ACHN (cell line): ENCODE measurements at places on chromosomes 2 and 18.

DNA sequence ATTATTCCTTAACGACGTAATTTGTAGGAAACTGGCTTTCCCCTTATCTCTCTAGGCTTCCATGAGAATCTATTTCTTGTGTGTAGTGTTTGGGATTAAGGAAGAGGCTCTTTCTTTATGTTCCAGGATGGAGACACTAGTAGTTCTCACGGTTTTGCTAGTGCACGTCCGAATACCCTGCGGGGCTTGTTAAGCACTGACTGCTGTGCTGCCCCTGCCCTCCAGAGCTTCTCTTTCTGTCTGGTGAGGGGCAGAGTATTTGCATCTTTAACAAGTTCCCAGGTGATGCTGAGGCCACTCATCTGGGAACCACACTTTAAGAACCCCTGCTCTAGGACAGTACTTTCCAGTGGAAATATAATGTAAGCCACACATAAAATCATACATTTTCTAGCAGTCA lies 76.4 kb downstream of the SPATS2L start:
- no peak for DNase-seq

DNA sequence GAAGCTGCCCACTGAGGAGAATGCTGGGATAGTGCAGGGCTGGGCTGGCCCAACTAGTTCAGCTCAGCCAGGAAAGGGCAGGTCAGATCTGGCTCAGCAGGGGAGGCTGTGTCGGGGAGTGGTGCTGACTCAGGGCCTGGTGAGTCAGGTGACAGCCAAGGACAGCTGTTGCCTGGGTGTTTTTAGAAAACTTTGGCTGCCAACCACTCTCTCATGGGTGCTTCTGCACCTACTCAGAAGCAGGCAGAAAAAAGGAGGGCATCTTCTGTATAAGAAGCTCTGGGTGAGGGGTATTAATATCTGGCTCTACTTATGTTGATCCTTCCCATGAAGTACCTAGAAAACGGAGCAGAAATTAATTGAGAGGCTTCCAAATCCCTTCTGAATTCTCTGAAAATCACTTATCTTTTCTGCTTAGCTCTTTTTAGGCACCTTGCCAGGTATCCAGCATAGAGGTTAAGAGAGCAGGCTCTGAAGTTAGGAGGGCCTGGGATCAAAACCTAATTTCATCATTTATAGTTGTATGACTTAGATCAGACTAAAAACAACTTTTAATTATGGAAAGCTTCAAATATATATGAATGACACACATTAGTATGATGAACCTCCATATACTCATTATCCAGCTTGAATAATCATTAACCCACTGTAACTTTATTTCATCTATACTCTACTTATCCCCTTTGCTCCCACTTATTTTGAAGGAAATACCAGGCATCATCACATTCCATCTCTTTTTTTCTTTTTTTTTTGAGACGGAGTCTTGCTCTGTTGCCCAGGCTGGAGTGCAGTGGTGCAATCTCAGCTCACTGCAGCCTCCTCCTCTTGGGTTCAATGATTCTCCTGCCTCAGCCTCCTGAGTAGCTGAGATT lies 15.5 kb upstream of the RAB10 start:
- DNase-seq: peak; percentile 95

DNA sequence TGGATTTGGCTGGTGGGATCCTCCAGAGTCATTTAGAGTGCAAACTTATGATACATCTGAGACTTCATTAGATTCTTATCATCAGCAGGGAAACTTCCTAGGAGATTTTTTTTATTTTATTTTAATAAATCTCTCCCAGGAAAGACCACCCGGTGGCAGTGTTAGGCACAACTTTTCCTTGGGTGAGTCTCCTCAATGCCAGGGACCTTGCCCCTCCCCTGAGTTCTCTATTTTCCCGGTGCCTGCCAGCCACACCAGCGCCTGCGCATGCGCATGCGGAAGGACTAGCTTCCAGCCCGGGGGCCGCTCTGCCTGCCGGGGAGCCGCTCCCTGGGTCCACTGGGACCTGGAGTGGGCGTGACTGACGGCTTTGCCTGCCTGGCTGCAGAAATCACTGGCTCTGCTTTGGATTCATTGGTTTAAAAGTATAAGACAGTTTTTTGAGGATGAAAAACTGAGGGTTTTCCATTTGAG lies 86.6 kb downstream of the TMEM182 start:
- DNase-seq: peak; percentile 94

- DNase-seq: peak; percentile 98
These were observed 116.0 kb downstream of the COPS8 start for GRCh38 chr2:237201461-237202287.

- DNase-seq: peak; percentile 12
These were observed 3.8 kb downstream of the ACTG2 start for GRCh38 chr2:73896362-73897239.

DNA sequence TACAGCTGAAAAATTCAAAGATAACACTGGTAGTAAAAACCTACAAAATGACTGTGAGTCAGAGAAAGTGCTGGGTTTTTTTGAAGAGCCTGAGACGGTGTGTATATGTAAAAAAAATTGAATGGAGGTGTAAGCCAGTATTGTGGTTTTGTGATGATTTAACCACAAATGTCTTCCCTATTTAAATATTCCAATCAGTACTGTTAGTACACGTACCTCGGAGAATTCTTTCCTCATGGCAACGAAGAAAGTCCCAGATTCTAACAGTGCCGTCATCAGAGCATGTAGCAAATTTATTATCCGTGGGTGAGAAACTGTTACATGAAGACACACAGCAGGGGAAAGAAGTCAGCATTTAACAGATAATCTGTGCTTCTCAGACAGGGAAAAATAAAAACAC lies 48.1 kb downstream of the WDR33 start:
- no peak for DNase-seq

DNA sequence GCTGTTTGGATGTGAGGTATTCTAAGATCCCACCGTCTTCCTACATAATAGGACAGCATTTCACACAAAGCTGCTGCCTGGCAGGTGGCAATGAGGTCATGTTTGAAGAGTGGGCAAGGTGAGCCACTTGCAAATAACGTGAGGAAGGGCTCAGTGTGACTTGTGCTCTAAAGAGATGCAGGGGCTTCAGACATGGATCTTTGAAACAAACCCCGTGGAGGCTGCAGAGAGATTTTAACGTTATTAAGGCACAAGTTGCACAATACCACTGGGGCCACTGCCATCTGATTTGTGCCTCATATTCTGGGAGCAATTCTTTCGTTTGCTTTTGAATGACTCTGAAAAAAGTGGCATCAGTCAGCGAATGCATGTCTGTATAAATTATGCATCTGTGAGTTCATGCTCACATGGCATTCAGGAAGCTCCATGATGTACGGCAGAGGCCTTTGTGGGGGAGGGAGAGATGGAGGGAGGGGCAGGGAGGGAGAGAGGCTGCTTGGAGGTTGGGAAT lies 362.0 kb downstream of the SOX11 start:
- no peak for DNase-seq

GRCh38 chr2:903223-903900 lies 47.3 kb upstream of the SNTG2 start:
- DNase-seq: no peak

DNA sequence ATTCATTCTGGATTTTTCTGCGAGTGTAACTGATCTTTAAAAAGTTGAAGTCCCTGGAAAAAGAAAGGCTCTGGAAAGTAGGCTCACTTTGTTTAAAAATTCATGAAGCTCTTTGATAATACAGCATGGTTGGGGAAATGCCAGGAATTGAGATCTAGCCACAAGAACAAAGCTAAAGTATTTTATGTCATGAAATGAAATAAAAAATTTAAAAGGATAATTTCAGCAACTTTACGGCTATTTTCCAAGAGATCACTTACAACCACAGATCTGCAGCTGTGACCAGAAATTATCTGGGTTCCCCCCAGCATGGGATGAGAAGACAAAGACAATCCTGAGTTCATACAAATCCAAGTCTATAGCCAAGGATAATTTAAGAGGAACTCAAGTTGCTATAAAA lies 25.3 kb upstream of the RFX8 start:
- DNase-seq: no peak

DNA sequence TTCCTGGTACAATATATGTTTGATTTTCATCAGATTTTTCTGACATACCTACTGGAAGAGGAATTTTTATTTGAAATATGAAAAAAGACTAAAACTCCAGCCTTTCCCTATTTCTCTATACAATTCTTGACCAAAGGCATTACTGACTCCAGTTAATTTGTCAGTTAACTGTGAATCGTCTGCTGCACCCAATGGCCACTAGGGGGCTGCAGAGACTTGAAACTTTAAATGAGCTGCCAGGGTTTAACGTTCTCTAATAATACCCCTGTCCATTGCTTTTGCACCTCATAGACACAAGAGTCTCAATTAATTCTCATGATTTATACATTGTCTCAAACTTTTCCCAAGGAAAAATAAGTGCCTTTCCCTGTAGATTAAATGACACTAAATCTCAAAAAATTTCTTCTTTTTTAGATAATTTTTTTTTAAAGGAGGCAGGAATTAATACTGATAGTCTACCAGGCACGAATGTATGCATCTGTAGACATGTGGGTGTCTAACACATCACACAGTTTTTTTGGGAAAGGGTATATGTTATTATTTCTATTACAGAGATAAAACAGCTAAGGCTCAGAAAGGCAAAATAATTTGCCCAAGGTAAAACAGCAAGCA lies 1.8 kb upstream of the ALK start:
- peak; percentile 72 for DNase-seq

DNA sequence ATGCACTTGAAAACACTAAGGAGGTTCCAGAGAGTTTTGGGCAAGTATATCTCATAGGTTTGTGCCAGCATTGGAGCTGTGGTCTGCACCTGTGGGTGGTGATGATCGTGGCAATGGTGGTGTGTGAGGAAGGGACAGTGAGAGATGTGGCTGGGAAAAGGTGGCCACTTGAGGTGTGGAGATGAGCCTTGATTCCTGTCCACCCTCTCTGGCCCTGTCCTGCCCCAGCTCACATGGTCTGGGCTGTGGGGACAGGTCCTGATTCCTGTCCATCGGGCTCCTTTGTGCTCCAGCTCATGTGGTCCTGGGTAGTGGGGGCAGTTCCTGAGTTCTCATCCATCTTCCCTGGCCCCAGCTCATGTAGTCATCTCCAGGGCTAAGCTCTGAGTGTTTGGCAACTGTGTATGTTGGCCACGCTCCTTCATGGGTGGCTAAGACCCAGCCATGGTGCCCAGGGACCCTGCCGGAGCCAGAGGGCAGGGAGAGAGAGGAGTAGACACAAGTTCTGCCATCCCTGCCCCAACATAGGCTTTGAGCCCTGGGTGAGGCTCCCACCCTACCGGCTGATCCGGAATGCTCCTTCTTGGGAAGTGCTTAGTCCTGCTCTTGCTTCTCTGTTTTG lies 294.4 kb upstream of the HDAC4 start:
- DNase-seq: no peak

GRCh38 chr18:57915865-57916582 lies 112.9 kb upstream of the ATP8B1 start:
- DNase-seq: no peak

DNA sequence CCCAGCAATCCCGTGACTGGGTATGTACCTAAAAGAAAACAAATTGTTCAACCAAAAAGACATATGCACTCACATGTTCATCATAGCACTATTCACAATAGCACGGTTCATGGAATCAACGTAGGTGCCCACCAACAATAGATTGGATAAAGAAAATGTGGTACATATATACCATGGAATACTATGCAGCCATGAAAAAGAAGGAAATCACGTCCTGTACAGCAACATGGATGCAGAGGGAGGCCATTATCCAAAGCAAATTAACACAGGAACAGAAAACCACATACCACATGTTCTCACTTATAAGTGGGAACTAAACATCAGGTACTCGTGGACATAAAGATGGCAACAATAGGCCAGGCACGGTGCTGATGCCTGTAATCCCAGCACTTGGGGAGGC lies 207.9 kb upstream of the TNP1 start:
- no peak for DNase-seq

DNA sequence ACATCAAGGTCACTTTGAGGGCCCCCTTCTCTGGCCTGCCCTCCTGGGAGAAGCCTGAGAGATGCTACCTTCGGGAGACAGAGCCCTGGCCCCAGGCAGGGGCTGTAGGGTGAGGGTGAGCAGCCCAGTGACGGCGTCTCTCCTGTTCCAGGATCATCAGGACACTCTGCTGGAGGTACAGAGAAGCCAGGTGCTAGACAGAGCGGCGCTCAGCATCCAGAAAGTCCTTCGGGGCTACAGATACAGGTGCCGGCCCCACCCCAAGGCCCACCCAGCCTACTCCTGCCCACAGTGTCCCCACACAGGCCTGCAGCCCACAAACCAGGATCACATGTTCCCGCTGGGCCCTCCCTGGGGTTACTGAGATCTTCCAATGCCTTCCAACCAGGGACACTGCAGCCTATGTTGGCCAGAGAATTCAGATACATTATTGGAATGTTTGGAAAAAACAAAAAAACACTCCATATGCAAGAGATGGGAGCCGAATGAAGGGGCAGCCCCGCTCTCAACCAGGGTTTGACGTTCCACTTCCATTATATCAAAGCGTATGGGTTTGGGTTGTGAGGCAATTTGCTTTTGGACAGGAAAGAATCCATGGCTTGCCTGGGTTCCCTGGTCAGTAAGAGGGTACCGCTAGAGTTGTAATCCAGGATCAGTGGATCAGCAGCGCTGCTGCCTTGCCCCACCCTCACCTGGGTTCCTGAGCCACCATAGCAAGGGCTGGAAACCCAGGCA lies 49.5 kb upstream of the GPR17 start:
- no peak for DNase-seq

- no peak for DNase-seq
These were observed 12.5 kb upstream of the TUBA4A start for GRCh38 chr2:219266232-219266631.

GRCh38 chr2:160375037-160375436 lies 118.6 kb downstream of the RBMS1 start:
- no peak for DNase-seq

DNA sequence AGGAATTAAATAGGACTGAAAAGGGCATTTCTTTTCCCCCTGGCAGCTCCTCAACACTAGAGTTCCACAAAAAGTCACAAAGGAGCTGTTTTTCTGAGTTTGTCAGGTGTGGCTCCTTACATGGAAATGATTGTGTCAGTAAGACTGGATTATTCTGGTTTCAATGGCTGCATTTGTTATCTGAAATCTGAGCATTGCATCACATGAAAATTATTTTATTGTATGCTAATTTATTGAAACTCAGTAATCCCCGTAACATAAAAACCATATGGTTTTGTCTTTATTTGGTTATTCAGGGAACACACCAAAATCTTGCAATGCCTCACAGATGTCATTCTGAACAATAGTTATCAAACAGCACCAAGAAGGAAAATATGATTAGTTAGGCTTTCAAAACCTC lies 439.7 kb upstream of the TNP1 start:
- no peak for DNase-seq

- no peak for DNase-seq
These were observed 143.8 kb downstream of the PIEZO2 start for GRCh38 chr18:11005528-11005927.

- no peak for DNase-seq
These were observed 51.2 kb downstream of the MTERF4 start for GRCh38 chr2:241050624-241051577.

GRCh38 chr2:55883357-55883756 lies 40.2 kb downstream of the EFEMP1 start:
- no peak for DNase-seq

DNA sequence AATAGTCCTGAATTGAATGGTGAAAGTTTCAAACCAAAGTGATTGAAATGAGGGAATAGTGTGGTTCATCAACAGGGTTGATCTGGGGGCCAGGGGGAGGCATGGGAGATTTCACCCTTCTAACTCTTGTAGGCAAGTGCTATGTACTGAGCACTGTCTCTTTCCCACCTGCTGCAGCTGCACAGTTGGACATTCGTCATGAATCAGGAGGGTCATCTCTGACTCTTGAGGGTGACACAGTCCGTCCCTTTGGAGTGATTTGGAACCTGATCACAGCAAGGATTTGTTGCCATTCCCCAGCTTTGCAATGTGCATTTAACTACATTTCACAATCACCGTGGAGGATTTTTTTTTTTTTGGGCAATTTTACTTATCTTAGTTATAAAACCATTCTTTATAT lies 224.6 kb downstream of the PHLPP1 start:
- no peak for DNase-seq
